ENCODE measurements at places on chromosomes 6 and 20.
A peak's percentile ranks its signal among the peaks of the same experiment; 100 is the strongest.

DNA sequence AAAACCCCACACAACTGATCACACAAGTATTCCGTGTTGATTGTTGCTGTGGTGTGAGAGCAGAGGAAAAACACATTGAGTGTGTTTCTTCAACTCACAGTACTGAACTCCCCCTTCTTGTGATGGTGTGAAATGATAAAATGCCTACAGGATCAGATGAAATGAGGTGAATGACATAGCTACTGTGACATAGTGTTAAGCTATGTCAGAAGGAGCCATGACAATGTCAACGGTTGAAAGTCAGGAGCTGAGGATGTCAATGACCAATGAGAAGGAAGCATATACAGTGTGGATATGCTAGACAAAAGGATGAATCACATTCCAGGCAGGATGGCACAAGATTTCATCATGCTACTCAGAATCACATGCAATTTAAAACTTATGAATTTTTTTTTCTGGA lies 38.8 kb downstream of the WASF1 start:
- DNase-seq: no peak

- DNase-seq: no peak
Observed at GRCh38 chr6:115817161-115817560, 243.5 kb downstream of the FRK start.

- no peak for DNase-seq
Observed at GRCh38 chr6:107691062-107691751, 132.9 kb downstream of the SCML4 start.

GRCh38 chr6:29071831-29072723 lies 15.0 kb downstream of the OR2B3 start:
- peak; percentile 2 for DNase-seq

DNA sequence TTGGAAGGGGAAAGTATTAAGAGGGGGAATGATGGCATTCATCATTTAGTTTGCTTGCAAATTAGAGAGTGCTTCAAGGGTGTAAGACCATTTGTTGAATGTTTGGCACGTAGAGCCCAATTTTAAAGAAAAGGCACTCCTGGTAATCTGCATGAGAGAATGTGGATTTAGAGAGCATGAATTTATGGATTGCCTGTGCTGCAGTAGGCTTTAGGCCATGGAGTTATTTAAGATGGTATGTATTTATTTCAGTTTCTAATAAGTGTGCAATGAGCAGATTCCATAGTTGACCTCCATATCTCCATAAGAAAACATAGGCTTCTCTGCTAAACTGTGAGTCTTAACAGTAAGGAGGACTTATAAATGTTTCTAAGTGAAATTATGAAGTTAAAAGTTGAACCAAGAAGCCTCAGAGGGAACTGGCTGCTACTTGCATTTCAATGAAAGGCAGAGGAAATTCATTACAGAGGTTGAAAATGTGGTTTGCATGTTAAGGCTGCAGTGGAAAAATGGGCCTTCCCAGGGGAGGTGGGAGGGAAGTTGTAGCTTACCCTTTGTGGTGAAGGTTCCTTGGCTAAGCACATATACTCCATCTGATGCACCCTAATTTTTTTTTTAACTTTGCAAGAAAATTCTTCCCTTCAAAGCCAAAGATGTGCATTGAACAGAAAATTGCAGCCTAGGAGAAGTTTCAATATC lies 134.2 kb downstream of the CARMIL1 start:
- DNase-seq: peak; percentile 15

DNA sequence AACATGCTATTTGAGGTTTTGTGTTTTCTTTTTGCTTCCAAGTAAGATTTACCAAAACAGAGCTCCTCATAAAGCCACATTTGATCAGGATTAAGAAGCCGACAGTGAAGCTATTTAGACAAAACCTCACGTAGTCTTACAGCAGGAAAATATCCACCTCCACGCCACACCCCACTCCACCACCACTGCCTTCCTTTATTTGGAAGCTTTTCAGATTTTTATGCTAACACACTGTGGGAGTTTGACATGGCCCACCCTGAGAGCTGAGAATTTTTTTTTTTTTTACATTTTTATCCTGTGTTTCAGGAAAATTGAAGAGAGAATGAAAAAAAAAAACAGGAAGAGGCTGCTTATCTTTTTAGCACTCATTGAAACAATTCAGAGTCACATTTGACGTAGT lies 104.8 kb upstream of the MC3R start:
- DNase-seq: no peak

DNA sequence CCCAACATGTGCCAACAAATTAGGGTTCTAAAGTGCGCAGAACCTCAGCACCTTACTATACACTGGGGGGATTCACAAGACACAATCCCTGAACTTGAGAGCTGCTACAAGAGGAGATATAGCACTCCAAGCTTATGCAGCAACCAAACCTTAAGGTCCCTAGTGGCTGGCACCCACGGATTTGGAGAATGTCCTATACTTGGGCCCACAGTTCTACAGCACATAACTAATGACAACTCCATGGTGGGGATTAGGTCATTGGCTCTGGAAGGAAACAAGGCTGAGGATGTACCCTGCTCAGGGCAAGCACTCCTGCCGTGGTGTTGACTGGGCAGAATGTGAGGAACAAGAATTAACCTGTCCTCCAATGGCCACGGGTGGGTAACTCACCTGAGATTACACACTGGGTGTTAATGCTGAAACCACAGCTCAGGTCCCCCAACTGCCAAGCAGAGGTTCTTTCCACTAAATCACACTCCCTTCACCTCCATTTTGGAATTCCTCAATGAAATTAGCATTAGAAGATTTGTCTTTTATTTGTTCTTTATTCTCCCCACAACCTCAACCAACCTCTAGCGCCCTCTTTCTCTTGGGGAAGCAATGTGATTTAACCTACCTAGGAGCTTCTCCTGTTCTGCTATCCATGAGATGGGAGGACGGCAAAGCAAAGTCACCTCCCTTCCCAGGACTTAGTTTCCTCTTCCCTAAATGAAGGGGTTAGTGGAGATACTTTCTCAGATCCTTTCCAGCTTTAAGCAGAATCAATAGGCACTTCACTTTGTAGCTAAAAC lies 32.0 kb downstream of the TRERF1 start:
- no peak for DNase-seq
